ENCODE measurements at places on chromosomes 11 and 22.

DNA sequence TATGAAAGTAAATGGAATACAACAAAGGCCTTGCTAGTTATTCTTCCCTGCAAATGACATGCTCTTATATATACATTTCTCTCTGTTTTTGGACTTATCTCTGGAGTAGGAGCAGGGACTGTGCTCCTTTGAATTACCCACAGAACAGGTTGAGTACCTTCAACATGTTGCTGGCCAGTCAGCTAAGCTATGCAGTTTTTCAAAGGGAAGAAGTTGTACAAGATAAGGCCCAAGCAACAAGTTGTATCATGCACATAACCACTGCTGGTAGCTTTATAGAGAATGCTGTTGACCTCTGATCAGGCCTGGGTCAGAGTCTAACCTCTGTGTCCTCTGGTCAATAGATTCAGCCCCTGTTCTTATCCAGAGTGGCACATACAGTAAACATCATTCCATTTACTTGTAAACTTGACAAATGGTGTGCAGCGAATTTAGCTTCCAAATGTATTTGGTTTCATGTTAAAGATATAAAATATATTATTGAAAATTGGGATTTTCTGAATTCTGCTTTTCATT lies 99.6 kb downstream of the C11orf87 start:
- DNase-seq, result no peak

DNA sequence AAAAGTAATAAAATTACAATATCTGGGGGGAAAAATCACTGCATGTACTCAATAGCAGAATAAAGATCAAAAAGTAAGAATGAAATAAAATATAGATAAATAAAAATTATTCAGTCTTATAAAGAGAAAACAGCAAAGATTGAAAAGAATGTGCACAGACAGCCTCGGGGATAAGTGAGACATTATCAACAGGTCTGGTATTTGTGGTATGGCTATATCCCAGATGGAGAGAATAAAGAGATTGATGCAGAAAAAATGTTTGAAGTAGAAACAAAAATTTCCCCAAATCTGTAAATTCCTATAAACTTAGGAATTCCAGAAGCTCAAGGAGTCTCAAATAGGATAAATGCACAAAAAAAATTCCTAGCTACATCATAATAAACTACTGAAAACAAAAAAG lies 74.5 kb upstream of the LUZP2 start:
- DNase-seq, result no peak

GRCh38 chr22:43136255-43136654 lies 6.9 kb downstream of the MCAT start:
- no peak for DNase-seq

GRCh38 chr22:18069041-18069440 lies 8.7 kb upstream of the PEX26 start:
- DNase-seq, result no peak

DNA sequence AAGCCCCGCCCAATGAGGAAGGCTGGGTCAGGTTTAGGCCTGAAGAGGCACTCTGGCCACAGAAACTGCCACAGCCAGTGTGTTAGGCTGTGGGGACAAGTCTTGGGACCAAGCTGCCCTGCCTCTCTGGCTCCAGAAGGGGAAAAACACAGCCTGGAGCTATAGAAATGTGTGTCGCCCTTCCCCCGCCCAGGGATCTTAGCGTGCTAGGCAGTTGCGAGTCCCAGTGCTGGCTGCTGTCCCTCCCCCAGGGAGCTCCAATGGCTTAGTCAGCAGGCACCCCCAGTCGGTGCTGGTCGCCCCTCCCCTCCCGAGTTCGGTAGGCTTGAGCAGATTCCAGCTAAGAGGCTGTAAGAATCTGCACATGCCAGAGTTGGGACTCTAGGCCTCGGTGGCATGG lies 99.5 kb upstream of the API5 start:
- no peak for DNase-seq

GRCh38 chr11:82756765-82757639 lies 23.3 kb upstream of the FAM181B start:
- DNase-seq, result no peak

DNA sequence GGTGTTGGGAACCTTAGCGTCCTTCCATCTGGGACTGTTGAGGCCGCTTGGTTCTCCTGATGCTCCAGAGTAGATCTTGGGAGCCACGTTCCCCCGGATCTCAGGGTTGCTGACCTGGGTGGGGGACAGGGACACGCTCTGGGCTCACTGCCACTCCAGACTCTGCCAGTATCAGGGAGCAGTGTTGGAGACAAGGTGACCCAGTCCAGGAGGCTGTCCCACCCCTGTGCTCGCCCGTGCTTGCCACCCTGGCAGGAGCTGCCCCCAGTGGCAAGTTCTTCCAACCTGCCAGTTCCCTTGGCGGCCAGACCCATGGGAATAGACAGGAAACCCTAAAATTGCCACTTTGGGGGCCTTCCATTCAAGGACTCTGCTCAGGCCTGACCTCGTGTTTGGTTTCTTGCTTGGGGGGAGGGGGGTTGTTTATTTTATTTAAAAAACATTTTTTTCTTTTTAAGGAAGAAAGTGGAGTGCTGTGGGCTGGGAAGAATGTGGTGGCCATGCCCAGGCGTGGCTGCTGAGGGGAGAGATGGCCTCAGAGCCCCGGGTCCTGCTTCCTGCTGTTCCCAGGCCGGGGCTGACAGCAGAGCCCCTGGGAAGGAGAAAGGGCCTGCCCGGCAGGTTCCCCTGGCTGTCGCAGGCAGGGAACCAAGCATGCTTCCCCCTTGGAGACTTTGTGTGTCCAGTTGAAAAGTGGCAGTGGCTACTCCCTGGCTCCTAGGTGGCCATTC lies 7.2 kb downstream of the GRK2 start:
- no peak for DNase-seq

GRCh38 chr11:34976496-34977088 lies 60.2 kb downstream of the PDHX start:
- DNase-seq, result no peak

- no peak for DNase-seq
Measured at GRCh38 chr11:111977146-111978027, 40.2 kb downstream of the DIXDC1 start.

- DNase-seq, result no peak
Measured at GRCh38 chr11:67364169-67364568, 9.2 kb downstream of the CLCF1 start.

GRCh38 chr11:120239713-120240640 lies at the start of gene POU2F3:
TSS of gene POU2F3 (plus strand) at chr11:120240140. CDS start at chr11:120240344, 204 bp downstream.
- DNase-seq, result no peak

GRCh38 chr22:37529652-37530345 lies 10.6 kb upstream of the CARD10 start:
- no peak for DNase-seq
